ENCODE measurements at places on chromosomes 7 and 10. TPM values are rescaled to one million over a fixed set of nuclear protein-coding genes. Genes with fewer than 3 reads are reported as not detected.

The SYNPO2L gene
- total RNA-seq: not detected

GRCh38 chr10:8405596-8405995, 351.1 kb downstream of the GATA3 start:
- no peak for DNase-seq

The CH25H gene
- not detected for total RNA-seq

DNA sequence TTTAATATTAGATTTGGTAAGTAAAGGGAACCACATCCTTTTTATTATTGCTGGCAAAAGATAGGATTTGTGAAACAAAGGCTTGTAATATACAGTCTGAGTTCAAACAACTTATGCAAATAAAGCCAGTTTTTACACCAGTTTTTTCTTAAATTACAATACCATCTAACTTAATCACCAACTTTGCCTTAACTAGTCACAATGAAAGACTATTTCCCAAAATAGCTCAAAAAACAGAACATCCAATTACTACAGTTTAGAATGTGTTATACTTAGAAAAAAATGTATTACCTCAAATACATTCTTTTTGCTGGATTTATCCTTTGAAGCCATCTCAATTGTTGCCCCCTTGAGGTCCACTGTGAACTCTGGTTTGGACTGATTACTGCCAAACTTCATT, 108.5 kb downstream of the ARHGAP12 start:
- no peak for DNase-seq

DNA sequence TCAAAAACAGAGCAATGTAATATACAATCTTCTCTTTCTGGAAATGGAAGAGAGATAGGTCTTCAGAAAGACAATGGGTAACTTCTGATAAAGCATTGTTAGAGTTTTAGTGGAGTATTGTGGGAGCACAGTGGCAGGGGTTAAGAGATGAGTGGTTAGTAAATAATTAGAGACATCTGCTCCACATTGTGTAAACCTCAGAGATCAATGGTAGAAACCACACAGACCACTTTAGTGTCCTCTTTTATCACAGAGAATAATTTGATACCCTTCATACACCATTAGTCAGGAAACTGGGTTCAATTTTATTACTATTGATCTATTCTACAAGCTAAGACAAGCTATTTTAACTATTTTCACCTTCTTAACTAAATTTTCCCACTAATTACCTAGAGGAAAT, 35.9 kb upstream of the MAGI2 start:
- DNase-seq: no peak

- DNase-seq: no peak
These were observed 203.7 kb upstream of the TCF7L2 start for GRCh38 chr10:112746329-112746728.

- DNase-seq: no peak
These were observed 22.3 kb upstream of the NXPH1 start for GRCh38 chr7:8411103-8411502.

- DNase-seq: peak; percentile 19
These were observed 255.7 kb upstream of the MKLN1 start for GRCh38 chr7:131071786-131072504.

GRCh38 chr7:36717586-36717985, 6.7 kb downstream of the AOAH start:
- DNase-seq: no peak

The UTF1 gene
- total RNA-seq: not detected

DNA sequence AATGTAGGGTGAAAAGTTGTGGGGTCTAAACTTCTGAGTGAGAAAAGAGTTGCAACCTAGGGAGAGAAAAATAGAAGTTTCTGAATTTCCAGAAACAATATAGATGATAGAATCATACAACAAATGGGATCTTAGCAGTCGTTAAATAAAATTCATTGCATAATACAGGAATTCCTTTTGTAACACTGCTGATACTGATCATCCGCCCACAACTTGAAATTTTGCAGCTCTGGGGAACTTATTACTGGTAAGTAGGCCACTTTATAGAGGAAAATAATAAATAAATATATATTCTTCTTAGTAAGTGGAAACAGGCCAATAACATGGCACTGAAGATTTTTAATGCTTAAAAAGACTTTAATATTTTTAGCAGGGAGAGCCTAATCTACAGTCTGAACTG, 81.9 kb upstream of the SMIM30 start:
- DNase-seq: no peak

DNA sequence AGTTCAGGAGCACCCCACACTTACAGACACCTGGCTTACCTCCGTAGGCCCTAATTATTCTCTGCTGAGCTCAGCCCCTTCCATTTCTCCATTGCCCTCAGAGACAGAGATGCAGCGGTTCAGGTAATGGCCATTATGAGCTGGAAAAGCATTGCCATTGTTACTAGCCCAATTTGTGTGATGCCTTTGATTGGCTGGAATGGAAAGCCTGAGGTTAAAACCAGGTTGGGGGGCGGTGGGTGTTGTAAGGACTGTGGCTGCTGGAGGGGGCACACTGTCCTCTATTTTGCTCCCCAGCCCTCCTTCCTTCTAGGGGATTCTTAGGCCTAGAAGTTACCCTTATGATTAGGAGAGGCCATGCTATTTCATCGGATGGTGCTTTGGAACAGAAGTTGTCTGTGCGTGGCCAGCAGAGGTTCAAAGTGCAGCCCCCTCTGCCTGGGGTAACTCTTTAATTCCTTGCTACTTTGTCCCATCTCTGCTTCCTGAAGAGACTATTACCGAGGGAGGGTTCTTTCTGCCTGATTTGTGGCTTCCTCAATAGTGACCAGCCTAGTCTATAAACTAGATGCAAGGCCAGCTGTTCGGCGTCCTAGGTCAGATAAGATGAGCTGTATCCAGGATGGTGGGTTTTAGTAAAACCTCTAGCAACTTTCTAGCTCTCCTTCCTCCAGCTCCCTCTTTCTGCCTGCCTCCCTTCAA, 14.2 kb upstream of the ACSL5 start:
- no peak for DNase-seq

GRCh38 chr7:81624650-81625631, 144.9 kb downstream of the HGF start:
- no peak for DNase-seq

- DNase-seq: no peak
These were observed 34.1 kb downstream of the MTERF1 start for GRCh38 chr7:91846436-91846835.

DNA sequence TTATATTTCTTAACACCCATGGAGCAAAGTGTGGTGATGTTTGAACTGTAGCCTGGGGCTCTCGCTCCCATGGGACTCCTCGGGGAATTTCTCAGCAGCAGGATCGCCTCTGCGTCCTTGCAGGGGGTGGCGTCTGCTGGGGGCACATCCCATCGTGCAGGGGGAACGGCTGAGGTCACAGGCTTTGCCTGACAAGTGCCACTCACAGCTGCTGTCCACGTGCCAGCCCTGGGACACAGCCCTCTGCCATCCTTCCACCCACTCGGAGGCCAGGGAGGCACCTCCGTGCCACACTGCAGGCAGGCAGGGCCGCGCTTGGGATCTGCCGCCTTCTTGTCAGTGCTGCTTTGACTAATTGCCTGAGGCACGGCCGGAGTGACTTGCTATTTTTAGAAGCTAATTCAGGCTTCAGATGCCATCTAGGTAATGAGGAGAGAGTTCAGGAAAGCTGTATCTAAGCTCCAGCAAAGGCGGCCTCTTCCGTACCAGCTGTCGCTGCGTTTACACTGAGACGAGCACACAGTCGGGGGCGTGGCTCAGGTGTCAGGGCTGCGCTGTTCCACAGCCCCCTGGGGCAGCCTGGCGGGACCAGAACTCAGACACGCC, 45.7 kb downstream of the PITRM1 start:
- no peak for DNase-seq

DNA sequence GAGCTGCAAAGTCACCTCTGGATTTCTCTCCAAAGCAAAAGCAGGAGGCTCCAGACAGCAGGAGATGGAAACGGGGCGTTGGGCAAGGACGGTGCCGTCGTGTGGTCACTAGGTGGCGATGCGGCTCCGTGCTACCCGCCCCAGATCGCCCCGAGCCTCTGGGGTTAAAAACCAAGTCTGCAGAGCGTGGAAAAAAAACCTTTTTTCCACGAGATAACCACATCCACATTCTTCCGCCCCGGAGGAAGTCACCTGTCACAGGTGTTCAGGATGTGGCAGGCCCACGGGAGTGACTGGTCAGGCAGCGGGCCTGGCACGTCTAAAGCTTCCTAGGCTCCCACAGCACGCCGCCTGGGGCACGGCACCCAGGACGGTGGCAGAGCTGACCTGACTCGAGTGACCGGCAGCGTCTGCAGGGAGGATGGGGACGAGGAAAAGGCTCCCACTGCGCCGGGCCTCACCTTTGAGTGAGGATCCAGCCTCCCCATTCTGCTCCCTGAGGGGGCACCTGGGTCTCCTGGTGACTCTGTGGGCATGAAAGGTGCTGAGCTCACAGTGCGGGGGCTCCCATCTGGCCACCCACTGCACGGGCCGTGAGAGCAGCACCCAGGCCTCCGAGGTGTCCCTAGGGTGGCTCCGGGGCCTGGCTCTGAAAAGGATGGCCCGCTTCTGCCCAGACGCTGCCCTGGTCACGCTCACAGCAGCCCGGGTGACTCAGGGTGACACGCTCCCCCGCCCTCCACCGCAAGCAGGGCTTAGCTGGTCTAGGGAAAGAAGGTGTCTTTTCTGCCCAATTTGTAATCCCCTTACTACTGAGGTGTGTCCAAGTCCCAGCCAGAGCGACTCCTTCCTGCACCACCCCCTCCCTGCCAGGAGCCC, 71.3 kb upstream of the TNRC18 start:
- DNase-seq: peak; percentile 83

DNA sequence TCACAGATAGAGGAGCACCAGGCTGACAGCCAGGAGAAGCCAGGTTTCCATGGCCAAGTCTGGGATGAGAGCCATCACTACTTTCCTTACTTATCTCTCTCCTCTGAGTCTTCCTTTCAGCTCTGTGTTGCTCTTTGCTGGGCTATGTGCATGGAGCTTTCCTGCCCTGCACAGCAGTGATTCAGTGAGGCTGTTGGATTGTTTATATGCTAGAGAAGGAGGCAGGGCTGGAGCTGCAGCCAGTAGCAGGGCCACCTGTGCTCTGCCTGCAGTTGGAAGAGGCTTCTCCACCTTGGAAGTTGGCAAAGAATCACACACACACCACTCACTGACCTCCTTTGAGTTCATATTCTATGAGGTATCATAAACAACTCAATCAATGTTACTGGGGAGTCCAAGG, at the start of gene CYP3A4:
TSS of gene CYP3A4 (minus strand) at position 178 of the 400 bp plus-strand sequence. CDS start at position 75, 103 bp downstream.
- no peak for DNase-seq

DNA sequence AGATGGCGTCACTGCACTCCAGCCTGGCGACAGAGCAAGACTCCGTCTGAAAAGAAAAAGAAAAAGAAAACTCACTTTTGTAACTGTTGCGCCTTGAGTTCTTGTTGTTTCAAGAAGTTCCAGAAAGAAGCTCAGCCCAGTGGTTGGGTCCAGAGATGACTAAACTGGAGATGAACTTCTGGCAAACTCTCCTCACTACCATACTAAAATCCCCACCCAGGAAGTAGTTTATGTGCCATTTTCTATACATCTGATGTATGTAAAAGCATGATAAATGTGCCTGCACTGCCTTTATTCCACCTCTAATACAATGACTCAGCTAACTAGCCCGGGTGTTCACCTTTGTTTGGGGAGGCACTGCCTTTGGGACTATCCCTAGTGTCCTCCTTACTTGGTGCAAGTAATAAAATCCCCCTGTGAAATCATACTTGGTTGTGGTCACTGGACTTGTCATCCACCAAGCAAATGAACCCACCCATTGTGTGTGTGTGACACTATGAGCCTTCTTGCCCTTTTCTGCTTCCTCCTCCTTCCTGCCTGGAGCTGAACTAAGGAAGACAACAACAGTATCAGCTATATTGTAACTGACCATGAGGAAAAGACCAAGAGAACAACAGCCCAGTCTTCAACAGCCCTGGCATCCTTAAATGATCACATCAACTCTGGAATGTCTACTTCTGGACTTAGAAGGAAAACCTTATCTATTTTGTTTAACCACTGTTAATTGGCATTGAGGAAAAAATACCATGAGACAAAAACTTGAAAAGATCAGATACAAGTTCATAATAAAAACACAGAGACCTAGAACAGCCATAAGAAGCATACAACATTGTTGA, 33.6 kb downstream of the JMJD1C start:
- DNase-seq: no peak

DNA sequence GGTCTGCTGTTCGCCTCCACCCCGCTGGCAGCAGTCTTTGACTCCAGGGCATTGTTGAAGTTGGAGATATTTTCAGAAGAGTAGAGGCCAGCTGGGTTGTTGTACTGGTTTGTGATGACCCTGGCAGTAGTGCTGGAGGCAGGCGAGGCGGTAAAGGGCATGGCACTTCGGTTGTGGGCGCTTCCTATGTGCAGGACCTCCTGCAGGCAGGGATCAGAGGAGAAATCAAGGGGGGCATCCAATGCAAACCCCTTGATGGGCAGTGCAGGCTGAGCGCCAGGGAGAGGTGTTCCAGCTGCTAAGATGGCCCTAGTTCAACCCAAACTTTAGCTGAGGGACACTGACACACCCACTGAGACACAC, 27.0 kb downstream of the PDLIM1 start:
- no peak for DNase-seq

The CALY gene
- total RNA-seq: not detected

The CTAGE4 gene
- 1.5 TPM for total RNA-seq

- DNase-seq: no peak
These were observed 26.9 kb downstream of the SPOCK2 start for GRCh38 chr10:72061491-72061890.

DNA sequence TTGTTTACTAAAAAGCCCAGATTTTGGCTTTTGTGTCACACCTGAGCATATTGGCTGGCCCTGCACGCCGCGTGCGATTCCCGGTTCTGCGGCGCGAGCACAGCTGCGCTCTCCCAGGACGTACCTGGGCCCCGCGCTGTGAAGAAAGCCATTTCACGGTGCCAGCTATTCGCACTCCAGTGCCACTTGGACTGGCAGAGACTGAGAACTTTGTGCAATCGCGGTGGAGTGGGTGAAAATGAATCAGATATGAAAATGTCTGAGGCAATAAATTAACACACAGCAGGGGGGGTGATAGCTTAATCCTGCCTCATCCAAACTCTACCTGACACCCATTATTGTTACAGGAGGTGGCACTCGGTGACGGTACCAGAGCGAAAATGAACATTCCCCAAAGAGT, 330.1 kb upstream of the MGMT start:
- DNase-seq: no peak

The ACBD7 gene
- total RNA-seq: 5.5 TPM

GRCh38 chr7:20033621-20034400, 183.4 kb downstream of the MACC1 start:
- no peak for DNase-seq

The ARHGAP12 gene
- 5.6 TPM for total RNA-seq

DNA sequence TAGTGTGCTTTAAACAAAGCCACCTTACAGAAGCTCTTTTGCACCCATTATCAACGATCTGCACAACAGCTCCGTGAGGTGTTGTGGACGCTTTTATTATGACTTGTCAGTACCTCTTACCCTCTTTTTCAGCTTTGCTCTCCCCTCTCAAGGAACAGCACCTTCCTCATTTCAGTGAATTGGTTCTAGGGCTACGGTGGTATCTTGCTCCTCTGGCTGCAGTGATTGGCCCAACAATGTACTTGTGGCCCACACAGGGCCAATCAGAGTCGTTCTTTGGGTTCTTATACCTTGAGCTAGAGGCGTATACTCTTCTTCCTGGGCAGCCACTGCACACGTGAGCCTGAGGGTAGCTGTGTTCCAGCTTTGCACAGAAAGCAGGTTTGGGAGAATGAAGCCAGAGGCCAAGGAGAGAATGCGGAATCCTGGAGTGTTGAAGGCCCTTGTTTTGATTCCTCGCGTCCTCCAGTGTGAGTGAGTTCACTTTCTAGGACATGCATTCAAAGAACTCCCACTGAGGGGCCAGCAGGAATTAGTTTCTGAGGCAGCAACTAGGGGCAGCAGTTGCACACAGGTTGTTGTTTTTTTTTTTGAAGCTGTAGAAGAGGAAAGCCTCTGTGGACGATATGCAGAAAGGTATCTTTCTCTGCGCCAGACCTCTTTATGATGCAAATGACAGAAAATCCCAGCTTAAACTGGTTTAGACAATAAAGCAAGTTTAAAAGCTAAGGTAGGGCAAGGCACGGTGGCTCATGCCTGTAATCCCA, 49.8 kb upstream of the PDZD8 start:
- DNase-seq: no peak

Data from activated T-cell treated with anti-CD3 and anti-CD28 coated beads, Interleukin-2, amount 50 U/mL, for 72 hours (primary cell).